ENCODE measurements at places on chromosomes 6 and 20.
A peak's percentile ranks its signal among the peaks of the same experiment; 100 is the strongest.

GRCh38 chr6:102950967-102951366 is 1557.5 kb downstream of the GRIK2 start:
- DNase-seq = no peak

GRCh38 chr6:159533016-159533415 is 160.0 kb downstream of the SOD2 start:
- DNase-seq = peak; percentile 52

- DNase-seq = no peak
These were observed 53.1 kb upstream of the FAM83D start for GRCh38 chr20:38873050-38873581.

- no peak for DNase-seq
These were observed 20.8 kb upstream of the TCFL5 start for GRCh38 chr20:62882426-62882825.

DNA sequence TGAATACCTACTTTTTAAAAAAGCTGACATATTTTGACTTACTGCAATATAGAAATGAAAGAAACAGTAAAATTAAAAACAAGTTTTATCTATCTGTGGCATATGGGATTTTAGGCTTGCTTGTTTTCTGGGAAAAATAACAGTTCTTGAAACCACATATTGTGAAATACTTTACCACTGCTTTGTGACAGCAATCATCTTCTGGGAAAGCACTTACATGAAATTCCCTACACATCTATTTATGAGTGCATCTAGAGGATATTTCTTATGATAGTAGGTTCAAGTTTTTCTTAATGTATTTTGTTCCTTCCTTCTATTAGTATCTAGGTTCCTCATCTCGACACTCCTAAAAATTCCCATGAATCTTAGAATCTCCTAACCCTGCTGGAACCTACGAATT is 75.2 kb downstream of the STXBP5 start:
- DNase-seq = peak; percentile 61

DNA sequence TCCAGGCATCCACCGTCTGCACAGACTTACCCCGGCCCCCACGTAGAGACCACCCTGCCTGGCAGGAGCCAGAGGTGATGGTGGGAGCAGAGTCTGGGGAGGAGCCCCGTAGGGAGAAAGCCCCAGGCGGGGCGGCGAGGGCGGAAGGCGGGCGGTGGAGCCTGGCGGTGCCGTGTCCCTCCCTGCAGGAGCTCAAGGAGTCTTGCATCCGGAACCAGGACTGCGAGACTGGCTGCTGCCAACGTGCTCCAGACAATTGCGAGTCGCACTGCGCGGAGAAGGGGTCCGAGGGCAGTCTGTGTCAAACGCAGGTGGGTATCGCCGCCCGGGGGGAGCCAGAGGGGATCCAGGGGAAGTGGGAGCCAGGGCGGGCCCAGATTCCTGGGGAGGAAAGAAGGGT is 6.0 kb downstream of the CLPSL1 start:
- DNase-seq = no peak

GRCh38 chr20:38336726-38337125 is 9.6 kb upstream of the LBP start:
- DNase-seq = no peak

DNA sequence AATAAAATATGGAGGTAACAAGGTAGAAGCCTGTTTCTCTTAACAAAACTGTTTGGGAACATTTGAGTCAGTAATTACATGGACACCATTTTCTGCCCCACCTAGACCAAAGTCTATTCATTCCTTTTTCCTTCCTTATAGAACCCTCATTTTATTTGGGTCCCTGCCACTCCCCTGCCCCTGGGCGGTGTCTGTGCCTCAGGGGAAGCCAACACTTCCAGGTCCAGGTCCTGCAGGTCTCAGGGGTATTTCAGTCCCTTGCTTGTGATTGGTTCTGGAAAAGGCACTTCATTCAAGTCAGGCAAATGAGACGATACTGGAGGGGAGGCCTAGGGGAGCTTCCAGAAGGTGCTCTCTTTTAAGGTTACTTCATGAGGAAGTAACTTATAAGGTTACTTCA is 42.3 kb downstream of the SLC35D3 start:
- no peak for DNase-seq

- DNase-seq = peak; percentile 45
These were observed 37.0 kb downstream of the SHLD1 start for GRCh38 chr20:5786930-5787795.

DNA sequence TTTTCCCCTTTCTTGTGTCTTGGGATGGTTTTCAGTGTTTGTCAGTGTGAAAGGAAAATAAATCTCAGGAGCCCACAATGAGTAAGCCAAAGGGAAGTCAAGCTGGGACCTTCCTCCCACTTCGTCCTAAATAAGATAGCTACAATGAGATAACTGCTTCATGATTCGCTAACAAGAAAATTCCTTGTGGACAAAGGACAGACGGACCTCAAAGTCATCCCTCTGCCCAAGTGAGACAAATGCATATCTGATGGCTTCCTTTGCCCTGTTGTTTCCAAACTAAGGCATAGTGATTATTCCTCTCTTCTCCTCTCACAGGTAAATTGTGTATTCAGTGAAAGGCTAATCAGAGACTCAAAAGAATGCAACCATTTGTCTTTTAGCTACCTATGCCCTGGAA is 26.1 kb upstream of the ADTRP start:
- DNase-seq = peak; percentile 57
